ENCODE measurements at places on chromosomes 12 and 14.

DNA sequence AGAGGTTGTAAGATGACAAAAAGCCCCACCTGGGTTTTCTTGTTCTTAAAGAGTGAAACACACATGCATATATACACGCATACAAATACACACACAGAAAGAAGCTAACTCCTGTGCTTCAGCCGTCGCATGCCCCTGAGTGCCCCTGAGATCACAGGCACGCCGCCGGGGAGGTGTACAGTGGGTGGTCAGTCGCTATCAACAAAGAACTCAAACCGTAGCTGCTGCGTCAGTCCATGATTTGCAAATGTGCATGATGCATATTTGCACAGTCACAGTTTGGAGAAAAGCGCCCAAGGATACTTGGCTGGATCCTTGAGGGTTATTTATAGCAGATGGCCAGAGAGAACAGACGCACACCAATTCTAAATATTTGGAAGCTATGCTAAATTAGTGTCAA is 206.9 kb downstream of the TMEM132D start:
- DNase-seq: no peak

DNA sequence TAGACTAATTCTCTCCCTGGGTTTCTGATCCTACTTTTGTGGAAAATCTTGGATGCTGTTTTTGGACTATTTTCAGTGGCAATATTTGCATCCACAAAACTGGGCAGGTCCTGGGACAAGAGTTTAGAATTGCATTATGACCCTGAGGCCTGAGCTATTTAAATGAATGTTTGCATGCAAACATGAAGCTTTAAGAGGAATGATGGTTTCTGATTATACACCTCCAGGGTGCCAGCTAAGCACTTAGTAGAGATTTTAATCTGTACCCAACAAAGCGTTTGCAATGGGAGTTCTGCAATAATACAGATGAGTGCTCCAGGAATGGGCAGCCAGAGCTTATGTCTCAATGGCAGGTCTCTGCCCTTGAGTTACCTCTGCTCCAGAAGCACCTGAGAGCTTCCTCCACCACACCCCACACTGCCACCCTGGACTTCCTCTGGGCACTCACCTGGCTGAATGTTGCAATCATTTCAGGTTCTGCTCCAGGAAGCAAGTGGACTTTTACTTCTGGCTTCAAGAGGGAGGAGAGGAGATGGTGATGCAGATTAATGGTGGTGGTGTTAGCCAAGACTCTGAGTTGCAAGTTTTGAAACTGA is 6.0 kb upstream of the SPTLC2 start:
- DNase-seq: no peak

- DNase-seq: no peak
Observed at GRCh38 chr14:90559811-90560492, 163.1 kb downstream of the CALM1 start.

DNA sequence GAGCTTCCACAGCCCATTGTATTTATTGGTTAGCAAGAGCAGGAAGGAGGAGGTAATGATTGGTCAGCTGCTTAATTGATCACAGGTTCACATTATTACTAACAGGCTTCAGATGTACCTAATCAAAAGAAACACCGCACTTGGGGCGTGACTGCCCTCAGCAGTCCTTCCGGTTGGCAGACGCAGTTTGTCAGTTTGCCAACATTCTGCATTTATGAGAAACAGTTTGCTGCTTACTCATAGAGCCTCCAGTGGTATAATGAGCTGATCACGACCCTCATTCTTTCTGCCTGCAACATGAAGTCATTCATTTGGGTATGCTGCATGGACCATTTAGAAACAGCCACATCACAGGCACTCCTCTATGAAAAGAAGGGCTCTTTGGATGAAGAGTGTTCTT is 42.5 kb upstream of the PPM1H start:
- DNase-seq: no peak

- DNase-seq: peak; percentile 13
Observed at GRCh38 chr14:104876251-104876699, 11.2 kb downstream of the CEP170B start.

GRCh38 chr12:6364044-6364374 is 11.4 kb downstream of the SCNN1A start:
- no peak for DNase-seq

DNA sequence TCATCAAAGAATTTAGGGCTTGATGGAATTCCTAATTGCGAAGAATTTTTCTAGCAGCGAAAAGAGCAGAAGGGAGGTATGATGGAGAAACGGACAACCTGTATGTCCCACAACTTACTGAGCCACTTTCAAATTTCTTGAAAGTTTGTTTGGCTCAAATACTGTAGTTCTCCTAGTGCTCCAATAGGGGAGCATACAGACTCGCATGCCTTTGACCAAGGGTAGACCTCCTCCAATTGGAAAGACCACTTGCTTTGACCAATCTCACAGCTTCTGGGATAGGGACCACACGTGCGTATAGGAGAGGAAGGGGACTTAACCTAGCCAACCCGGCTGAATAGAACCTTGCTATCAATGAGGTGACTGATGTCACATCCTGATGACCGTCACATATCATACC is 28.6 kb downstream of the SLC35F4 start:
- DNase-seq: no peak

DNA sequence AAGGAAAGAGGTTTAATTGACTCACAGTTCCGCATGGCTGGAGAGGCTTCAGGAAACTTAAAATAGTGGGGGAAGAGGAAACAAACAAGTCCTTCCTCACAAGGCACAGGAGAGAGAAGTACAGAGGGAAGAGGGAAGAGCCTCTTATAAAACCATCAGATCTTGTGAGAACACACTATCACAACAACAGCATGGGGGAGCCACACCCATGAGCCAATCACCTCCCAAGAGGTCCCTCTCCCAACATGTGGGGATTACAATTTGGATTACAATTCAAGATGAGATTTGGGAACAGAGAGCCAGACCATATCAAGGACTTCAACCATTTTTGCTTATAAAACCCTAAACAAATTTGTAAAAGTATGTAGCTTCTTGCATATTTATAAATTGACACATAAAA is 45.8 kb downstream of the SLCO1C1 start:
- no peak for DNase-seq

DNA sequence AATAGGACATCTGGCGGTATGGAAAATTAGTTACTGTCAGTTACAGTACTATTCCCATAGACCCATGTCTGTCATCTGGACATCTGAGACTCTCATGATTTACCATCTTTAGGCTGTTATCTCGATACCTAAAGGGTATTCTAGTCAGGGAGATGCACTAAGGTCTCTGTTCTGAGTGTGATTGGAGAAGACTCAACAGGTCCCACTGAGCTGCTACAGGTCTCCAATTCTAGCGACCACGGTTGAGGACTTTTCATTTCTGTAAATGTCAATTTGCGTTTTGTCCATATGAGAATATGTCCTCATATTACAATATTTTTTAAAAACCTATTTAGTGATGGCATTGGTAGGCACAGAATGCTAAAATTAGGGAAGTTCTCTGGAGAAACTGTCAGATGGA is 1160.2 kb downstream of the TMEM121 start:
- no peak for DNase-seq

- no peak for DNase-seq
Observed at GRCh38 chr14:72519543-72519942, 374.4 kb downstream of the DPF3 start.

- no peak for DNase-seq
Observed at GRCh38 chr14:63474111-63474510, 69.1 kb downstream of the PPP2R5E start.

- no peak for DNase-seq
Observed at GRCh38 chr12:123886931-123887582, 85.6 kb downstream of the CCDC92 start.

DNA sequence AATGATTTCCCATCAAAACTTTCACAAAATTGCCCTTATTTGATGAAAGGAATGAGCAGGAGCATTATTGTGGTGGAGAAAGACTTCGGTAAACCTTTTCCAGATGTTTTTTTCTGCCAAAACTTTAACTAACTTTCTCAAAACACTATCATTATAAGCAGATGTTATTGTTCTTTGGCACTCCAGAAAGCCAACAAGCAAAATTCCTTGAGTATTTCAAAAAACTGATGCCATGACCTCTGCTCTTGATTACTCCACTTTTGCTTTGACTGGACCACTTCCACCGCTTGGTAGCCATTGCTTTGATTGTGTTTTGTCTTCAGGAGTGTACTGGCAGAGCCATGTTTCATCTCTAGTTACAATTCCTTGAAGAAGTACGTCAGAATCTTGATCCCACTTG is 29.7 kb upstream of the RAB21 start:
- DNase-seq: no peak

- DNase-seq: no peak
Observed at GRCh38 chr14:90483571-90483974, 86.7 kb downstream of the CALM1 start.

DNA sequence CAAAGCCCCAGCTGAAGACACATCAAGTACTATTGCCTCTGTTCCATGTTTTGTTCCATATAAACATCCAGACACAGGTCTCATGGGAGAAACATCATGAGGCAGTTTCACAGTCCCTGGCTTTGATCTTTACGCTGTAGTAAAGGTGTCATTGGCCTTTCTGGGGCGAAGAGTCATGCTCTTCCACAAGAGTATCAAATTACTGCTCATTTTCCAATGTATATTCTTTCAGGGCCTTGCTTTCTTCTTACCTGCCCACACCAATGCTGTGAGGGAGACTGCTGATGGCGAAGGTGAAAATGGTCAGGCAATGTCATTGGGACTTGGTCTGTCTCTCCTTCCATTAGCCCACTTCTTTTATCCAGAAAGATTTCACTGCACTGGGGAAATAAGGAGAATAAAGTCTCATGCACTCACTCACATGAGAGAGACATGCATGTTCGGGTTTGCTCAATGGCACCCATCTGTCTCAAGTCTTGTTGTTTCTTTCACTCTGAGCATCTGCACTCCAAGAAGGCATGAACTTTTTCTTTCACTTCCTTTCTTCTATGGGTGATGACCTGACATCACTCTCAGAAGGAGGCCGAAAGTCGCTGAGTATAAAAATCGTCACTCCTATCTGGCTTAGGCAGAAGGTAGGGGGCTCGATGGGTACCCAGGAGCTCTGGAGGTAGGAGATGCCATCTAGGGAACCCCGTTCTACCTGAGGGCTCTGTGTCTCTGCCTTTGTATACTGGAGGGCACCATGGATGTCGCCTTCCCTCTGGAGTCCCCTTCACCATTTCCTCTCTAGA is 1.3 kb upstream of the JDP2 start:
- DNase-seq: no peak

GRCh38 chr12:106585521-106586277 is 2.9 kb downstream of the RFX4 start:
- DNase-seq: no peak

- DNase-seq: no peak
Observed at GRCh38 chr14:54975856-54976255, 51.0 kb downstream of the WDHD1 start.

DNA sequence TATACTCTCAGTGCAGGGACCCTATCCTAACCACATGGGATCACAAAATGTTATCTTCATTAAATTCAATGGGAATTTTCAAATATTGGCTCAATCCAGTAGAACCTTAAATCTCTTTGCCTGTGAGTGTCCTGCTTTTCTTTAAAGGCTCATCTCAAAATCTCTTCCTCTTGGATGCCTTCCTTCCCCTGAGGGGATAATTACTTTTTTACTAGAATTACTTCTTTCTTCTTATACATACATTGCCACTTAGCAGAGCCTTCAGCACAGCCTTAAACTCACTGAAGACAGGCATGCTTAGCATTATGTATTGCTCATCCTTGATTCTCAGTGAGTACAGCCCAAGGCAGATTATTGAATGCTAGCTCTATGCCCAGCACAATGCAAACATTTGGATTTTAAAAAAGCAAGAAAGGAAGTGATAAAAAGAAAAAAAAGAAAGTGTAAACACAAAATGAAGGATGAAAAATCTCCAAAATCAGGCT is 1918.0 kb upstream of the FLRT2 start:
- no peak for DNase-seq

GRCh38 chr14:36035675-36036074 is 140.8 kb downstream of the PTCSC3 start:
- DNase-seq: no peak

DNA sequence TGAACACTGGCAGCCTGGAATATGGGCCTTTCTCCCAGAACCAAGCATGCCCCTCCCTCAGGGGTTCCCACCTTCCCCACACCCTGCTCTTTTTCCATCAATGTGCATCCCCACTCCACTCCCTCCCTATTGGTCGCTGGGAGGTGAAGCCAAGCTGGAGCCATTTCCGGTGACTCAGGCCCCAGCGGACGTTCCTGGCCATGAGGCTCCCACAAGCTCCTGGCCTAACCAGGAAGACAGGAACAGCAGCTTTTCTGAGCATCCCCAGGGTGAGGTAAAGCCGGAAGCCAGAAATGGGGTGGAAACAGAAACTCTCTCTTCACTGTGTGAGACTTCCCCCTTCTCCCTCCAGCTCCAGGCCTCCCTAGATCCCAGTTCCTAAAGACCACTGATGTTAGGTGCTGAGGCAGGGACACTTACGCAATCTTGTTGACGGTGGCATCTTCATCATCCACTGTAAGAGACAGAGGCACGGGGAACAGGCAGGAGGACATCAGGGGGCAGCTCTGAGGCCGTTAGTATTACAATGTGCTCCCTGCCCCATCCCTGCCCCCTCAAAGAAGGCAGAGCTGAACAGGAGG is 5.1 kb downstream of the LMBR1L start:
- no peak for DNase-seq

GRCh38 chr12:93361151-93361919 is 16.4 kb upstream of the NUDT4 start:
- DNase-seq: peak; percentile 86

- peak; percentile 79 for DNase-seq
Observed at GRCh38 chr14:101961011-101961721, 3.2 kb upstream of the DYNC1H1 start.

- no peak for DNase-seq
Observed at GRCh38 chr12:89695830-89696229, 12.8 kb downstream of the ATP2B1 start.

DNA sequence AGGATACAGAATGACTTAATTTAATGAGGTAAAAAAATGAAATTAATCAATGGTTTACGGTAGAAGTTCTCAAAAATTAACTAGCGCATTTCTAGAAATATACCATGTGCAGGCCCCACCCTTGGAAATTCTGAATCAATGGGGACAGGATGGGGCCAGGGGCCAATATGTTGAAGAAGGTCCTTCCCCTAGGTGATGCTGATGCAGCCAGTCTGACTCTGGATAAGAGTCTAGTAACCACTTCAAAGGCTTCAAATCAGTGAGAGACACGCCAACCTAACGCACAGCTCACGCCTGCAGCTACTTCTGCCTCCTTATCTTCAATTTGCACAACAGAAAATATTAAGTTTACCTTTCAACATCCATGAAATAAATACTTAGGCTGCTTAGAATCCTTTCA is 14.9 kb downstream of the GIT2 start:
- DNase-seq: no peak

- peak; percentile 59 for DNase-seq
Observed at GRCh38 chr12:109775172-109775881, 57.9 kb downstream of the TRPV4 start.

DNA sequence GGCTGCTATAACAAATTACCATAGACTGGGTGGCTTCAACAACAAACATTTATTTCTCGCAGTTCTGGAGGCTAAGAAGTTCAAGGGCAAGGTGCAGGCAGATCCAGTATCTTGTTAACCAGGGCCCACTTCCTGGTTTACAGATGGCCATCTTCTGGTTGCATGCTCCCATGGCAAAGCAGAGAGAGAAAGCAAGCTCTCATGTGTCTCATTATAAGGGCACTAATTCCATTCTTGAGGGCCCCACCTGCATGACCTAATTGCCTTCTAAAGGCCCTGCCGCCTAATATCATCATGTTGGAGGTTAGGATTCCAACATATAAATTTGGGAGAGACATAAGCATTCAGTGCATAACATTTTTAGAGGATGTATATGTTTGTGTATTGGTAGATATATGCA is 280.1 kb upstream of the TMPO start:
- no peak for DNase-seq
